Activated CD8-positive, alpha-beta memory T cell treated with anti-CD3 and anti-CD28 coated beads, Interleukin-2, amount 50 U/mL, for 48 hours (primary cell): ENCODE measurements at places on chromosomes 2 and 18.

- no peak for DNase-seq
These were observed 261.3 kb downstream of the MBD5 start for GRCh38 chr2:148282201-148282600.

DNA sequence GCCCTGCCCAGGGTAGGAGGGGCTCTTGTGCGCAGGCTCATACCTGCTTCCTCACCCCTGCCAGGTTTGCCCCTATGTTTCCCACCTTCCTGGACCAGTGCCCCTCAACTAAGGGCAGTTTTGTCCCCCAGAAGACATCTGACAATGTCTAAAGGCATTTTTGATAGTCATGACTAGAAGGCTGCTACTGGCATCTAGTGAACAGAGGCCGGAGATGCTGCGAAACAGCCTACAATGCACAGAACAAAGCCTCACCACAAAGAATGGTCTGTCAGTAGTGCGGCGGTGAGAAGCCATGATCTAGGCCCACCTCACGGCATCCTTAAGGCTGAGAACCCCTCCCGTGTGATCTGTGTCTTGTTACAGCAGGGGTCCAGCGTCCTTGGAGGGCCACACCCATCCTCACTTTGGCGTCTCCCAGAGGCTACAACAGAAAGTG is 96.0 kb downstream of the TMEM17 start:
- DNase-seq = no peak

DNA sequence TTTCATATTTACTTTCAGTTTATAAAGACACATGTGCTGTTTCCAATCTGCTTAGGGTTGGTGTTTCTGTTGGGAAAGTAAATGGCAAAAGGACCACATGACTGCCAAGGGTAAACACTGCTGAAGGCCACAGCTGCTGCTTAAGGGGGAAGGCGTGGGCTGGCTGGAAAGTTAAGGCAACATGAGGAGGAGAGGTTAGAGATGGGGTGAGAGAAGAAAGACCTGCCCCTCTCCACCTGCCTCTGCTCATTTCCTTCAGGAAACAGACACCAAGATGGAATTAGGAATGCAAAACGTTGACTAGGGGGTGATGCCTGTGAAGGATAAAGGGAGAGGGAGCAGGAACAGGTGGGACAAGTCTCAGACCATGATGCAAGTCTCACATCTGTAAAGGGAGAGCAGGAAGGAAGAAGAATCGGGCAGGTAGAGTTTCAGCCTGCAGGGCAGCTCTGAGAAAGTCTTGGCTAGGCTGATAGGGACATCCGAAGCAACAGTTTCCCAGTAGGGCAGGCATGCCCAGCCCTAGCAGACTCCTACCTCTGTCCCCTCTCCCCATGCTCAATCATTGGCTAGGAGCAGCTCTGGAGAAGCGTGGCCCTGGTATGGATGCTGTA is 86.0 kb downstream of the CDC42EP3 start:
- DNase-seq = no peak

DNA sequence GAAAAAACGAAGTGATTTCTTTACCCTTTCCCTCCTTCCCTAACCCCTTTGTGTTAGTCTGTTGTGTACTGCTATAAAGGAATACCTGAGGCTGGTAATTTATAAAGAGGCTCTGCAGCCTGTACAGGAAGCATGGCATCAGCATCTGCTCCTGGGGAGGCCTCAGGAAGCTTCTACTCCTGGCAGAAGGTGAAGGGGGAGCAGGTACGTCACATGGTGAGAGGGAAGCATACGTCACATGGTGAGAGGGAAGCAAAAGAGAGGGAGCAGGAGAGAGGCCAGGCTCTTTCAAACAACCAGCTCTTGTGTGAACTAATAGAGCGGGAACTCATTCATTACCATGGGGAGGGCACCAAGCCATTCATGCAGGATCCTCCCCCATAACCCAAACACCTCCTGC is 126.2 kb downstream of the CAPN13 start:
- peak; percentile 7 for DNase-seq

GRCh38 chr2:114609801-114610200 is 167.4 kb downstream of the DPP10 start:
- no peak for DNase-seq

DNA sequence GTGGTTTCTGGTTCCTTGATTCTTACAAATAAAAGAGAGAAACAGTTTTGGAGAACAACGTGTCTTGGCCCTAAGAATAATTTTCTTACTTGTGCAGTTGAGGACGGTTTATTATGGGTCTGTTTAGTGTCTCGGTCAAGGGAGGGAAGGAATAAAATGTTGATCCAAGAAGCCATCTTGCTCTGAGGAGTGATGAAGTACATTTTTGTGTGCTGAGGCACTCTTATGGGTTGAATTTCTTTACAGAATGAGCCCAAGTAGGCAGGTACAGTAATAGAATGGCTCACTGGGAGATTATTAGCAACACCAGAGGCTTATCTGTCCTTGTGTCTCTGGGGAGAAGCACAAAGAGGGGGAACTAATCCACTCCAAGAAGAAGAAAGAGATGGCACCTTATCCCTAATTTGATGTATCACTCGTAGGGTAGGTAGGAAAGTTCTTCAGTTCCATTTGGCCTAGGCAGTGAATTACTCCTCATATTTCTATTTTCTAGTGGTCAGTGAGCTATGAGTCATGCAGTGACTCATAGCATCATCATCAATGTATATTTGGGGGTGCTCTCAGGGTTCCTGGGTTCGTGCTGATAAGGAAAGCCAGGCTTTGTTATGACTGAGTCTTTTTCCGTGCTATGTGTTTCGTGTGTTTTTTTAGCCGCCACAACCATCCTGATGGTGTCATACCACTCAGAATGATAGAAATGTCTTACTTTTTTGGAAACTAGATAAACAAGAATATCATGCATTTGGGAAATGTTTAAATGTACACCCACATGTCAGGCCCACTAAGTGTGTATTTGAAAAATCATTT is 250.1 kb upstream of the CTAGE1 start:
- no peak for DNase-seq

DNA sequence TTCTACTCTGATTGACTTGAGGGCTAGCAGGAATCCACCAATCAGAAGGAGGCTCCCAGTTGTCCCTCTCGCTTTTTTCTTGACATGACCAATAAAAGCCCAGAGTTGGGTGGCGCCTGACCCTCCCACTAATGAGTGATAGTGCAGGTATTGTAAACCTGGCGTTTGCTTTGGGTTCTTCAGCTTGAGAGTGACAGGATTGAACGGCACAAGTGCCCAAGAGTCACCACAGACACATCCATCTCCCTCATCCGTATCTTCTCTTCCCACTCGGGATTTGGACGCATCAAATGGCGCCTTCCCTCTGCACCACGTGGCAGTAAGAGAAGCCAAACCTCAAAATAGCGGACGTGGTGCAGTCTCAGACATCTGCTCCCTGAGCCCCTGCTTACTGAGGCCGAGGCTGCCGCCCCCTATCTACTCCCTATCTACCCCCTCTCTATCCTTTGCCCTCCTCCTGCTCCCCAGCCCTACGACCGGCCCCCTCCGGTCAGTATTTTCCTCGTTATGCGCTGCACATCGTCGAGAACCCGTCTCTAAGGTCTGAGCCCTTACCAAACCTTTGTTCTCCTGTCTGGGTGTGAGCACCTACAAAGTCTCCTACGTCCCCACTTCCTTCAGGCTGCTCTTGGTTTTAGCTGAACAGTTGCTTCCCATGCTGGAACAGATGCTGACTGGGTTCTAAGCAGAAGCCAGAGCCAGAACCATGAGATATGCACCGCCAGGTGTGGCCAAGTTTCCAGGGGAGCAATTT is 881 bp upstream of the FAM161A start:
- DNase-seq = peak; percentile 88
